ENCODE measurements at places on chromosomes 5 and 9.

DNA sequence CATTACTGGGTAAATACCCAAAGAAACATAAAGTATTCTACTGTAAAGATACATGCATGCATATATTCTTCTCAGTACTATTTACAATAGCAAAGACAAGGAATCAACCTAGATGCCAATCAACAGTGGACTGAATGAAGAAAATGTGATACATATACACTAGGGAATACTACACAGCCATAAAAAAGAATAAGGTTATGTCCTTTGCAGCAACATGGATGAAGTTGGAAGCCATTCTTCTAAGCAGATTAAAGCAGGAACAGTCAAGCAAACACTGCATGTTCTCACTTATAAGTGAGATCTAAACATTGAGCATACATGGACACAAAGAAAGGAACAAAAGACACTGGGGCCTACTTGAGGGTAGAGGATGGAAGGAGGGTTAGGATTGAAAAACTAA is 39.6 kb upstream of the NDUFS4 start:
- DNase-seq: no peak

- DNase-seq: no peak
These were observed 205.6 kb downstream of the DENND1A start for GRCh38 chr9:123724211-123724796.

DNA sequence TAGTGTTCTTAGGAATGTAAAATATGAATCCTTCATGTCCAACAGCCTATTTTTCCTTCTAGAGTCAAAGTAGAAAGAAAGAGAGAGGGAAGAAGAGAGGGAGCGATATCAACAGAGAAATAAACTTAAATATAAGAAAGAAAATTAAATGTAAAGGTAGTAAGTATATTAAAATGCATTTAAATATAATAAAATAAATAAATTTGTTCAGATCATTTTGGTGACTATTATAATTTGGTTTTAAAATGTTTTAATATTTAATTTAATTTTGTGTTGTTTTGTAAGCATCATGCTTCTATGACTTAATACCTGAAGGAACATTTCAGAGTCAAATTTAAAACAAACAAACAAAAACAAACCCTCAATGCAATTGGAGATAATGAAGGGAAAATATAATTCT is 405.2 kb upstream of the IRX1 start:
- DNase-seq: no peak

DNA sequence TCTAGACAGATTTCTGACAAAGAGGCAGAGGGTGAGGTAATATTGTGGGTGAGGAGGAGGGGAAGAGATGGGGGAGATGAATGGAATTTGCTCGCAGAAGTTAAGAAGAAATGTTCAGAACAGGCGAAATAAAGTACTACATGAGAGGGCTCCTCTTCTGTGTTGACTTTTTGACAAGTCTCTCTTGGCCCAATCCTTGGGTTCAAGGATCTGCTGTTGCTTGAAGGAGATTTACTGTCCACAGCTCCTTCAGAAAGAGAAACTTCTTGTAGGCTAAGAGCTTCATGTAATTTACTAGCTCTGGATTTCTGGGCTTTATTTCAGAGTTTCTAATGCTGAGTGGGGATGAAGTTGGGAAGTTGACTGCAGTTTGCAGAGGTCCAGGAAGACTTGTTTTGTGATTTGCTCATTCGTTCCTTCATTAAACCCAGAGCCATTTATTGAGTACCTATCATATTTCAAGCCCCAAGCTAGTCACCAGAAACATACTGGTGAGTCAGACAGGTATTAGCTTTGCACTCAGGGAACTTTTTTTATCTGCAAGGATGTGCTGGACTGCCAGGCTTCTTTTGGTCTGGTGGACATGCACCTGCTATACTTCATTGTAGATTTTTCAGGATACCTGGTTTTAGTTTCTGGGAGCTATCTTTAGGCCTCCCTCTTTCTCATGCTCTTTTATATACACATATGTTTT is 402.9 kb upstream of the CLINT1 start:
- DNase-seq: no peak

DNA sequence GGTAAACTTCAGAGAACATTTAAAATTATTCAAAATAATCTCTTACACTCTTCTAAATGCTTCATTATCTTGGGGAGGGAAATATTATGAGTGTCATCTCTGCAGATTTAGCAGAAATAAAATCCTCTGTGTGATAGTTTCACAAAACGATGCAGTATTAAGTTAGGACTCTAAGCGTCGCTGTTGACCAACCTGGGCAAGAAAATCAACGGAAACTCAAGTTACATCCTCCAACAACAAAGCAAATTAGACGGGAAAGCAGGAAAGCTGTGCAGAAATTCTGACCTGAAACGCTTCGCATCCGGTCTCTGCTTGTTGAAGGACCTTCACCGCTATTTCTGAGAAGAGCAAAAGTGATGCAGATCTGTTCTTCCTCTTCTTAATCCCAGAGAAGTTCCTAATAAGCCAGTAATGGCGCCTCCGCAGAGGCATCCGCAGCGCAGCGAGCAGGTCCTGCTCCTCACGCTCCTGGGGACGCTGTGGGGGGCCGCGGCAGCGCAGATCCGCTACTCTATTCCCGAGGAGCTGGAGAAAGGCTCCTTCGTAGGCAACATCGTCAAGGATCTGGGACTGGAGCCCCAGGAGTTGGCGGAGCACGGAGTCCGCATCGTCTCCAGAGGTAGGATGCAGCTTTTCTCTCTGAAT is at the start of gene PCDHGA6:
Gene PCDHGA6, plus strand, starts transcription at position 219 of the 645 bp plus-strand sequence. Its CDS starts 193 bp downstream, at position 412.
- no peak for DNase-seq

DNA sequence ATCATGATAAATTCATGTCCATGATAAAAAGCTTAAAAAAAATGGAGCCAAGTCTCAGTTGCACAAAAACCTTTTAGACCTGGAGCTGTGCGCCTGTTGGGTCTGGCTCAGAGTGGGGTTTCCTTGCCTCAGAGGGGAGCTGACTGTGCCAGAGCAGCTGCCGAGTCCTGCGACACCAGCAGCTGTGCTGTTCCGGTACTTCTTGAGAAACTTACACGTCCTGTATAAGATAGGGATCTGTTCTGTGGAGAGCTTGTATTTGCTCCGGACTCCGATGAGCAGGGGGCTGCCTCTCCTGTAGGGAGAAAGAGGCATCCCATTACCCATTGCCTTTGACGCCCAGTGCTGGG is 28.6 kb downstream of the GFPT2 start:
- no peak for DNase-seq

- DNase-seq: no peak
These were observed 22.8 kb downstream of the FBXW5 start for GRCh38 chr9:136921718-136922117.

DNA sequence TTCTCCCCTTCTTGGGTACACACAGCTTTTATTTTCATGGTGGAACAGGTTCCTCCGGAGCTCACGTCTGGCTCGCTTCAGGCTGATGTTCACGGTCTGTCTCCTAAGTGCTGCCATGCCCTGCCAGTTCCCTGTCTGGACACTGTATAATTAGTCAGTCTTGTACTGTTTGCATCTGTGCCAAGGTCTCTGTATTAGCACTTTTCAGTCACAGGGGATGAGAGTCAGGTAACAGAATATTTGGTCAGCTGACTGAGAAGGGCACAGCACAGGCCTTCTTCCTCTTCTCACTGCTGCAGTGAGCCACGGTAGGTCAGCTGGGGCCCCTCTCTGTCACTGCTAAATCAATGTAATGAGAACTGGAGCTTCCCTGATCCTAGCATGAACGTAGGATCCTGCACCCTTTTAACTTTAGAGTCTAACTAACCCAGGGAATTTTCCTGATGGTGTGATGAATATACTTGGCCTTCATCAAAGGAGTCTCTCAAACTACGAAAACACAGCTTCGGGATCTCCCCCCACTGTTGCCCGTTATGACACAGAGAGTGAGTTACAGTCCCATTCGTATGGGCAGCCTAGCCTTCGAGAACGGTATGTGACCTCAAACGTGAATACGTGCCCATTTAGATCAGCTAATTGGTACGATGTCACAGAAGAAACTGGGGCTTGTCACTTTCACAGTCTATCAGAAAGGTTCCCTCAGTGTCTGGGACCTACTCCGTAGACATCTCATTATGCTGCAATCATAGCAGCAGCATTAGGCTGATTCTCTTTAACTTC is 354.1 kb upstream of the RFX3 start:
- DNase-seq: no peak

DNA sequence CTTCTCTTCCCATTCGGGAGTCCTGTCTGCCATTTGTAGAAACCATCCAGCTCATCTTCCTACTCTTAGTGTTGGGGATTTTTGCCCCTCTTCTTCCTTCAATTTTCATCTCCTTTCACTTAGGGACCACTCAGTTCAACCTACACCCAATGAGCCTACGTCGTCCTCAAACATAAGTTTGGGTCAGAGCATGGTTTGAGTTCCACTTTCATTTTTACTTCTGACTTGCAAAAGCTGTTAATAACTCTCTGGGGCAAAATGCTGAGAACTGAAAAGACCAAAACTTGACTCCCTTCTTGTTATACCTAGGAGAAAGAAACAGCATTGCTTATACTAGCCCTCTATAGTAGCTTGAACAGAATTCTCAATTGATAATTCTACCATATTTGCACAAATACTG is 381.5 kb upstream of the MPDZ start:
- DNase-seq: no peak

DNA sequence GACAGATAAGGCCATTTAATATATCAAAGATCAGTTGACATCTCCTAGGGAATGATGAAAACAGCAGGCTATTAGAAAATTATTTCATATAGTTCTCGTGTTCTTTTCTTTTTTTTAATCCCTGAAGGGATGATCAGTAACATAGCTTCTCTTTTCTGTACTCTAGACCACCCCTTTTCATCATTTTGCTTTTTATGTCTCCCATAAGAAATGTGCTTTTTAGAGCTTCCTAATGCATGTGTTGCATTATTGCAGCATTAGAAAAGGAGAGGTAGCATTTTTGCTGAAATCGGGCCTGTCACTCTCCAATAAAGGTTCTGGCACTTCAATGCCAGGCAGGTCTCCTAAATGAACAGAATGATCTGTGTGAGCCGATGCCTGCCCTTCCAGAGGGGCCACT is 143.3 kb downstream of the NTRK2 start:
- DNase-seq: no peak

DNA sequence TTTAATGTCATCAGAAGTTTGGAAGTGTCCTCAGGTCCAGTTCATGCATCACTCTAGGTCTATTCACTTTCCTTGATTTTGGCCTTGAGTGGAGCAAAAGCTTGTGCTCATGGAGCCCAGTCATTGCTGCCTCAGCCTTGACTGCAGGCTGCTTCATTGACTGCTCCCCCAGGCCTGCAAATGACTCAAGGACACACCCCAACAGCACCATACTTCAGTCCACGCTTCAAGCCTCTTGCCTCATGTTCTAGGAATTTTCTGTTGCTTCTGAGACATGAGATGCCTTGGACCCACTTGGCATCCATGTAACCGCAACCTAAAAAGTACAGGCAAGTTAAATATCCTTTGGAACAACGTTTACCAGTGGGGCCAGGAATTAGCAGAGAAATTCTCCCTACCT is 193.7 kb downstream of the PIK3R1 start:
- DNase-seq: no peak

DNA sequence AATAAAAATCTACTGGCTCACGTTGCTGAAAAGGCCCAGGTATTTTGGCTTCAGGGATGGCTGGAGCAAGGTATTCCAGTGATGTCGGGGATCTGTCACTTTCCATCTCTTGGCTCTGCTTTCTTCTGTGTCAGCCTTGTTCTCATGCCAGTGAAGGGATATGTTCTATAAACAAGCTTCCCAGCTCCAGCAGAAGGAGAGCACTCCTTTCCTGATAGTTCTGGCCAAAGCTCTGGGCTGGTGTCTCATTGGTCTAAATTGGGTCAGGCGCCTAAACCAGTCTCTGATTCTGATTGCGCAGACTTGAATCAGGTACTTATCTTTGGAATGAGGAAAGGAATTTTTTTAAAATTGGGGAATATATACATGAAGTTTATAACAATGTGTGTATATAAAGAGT is 5.1 kb downstream of the SNX30 start:
- no peak for DNase-seq

DNA sequence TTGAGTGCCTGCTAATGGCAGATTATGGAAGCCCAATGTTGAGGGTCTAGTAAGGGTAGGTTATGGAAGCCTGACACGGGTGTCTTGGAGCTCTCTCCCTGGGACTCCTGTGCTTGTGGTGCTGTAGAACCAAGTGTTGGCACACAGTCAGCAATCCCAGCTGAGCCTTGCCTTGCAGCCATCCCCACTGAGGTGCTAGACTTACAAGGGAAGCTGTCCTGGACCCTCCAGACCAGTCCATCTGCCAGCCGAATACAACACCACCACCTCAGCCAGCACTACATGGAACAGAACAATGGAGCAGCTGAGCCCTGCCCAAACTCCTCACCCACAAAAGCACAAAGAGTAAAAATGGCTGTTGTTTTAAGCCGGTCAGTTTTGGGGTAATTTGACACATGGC is 90.5 kb upstream of the DNAH5 start:
- no peak for DNase-seq

DNA sequence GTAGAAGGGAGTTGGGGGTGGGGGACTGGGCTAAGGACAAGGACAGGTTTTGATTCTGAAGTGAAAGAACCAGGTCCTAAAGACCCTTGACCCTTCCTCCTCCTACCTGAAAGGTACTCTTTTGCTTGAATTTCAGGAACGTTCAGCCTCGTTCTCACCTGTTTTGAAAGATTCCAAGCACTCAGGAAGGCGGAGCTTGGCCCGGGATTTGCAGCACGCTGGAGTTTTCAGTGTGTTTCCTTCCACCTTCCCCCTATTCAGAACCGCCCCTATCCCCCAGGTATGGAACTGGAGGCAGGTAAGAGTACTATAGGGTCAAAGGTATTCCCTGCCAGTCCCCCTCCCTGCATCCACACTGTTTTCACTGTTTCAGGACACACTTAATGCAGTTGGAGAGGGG is 7.1 kb downstream of the EGR1 start:
- DNase-seq: no peak

- DNase-seq: no peak
These were observed 1.2 kb downstream of the DUSP1 start for GRCh38 chr5:172769616-172770373.

DNA sequence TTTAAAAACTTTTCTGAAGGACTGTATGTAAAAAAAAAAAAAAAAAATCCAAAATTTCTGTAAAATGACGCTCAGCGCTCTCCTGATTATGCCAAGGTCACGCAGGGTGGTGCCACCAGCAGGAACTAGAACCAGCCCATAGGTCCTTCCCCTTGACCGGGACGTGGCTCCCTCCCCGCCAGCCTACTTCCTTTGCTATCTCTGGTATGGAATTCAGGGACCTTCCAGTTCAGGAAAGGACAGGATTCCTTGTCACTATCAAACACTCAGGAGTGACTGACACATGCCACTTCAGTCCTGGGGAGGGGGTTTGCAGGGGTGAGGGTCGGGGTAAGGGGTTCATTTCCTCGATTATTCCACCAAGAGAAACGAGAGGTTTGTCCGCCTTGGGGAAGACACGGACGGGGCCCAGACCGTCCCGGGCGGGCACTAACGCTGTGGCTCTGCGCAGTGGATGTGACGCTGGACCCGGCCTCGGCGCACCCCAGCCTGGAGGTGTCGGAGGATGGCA is 18.8 kb downstream of the BTNL9 start:
- DNase-seq: no peak
